Effector CD4-positive, alpha-beta T cell (primary cell): ENCODE measurements at places on chromosomes 3 and 15.

- no peak for DNase-seq
Measured at GRCh38 chr3:99094606-99095005, 193.1 kb upstream of the DCBLD2 start.

DNA sequence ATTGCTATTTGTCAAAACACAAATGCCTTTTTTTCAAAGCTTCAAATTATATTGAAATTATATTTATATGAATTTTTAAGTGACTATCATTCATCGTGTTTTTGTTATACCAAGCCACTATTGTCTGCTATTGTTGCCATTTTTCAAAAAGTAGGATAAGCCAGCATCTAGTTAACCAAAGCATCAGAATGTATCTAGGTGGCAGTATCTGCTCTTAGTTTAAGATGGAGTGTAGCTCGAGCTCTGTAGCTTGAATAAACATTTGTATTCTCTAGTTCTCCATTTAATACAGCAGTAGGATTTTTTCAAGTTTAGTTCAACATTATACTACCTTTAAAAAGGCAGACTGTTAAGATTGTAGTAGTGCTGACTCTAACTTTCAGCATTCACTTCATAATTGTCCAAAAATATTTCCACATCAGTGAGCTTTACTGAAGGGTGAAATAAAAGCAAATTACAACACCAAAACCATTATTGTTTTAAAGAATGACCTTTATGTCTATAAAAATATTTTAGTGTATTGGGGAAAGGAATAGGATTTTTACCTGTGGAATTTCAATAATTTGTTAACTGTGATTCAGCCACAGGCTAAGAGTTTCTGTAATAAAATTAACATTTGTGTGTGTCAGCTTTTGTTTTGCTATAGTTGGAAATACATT lies 19.6 kb upstream of the C15orf61 start:
- DNase-seq: no peak

- DNase-seq: no peak
Measured at GRCh38 chr3:17730318-17730967, 12.0 kb downstream of the TBC1D5 start.

DNA sequence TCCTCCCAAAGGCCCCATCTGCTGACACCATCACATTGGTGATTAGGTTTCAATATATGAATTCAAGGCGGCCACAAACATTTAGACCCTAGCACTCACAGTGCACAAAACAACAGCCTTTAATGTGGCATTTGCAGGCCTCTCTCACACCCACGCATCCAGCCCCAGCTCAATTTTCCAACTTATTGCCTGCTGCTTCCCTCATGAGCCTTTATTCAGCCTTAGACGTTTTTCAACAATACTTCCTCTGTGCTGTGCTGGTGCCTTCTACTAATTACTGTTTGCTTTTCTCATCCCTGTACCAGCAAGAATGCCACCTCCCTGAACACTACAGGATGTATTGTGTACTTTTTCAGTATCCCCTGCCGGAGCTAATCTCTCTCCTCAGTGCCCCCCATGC lies 334.6 kb downstream of the GABRB3 start:
- no peak for DNase-seq

DNA sequence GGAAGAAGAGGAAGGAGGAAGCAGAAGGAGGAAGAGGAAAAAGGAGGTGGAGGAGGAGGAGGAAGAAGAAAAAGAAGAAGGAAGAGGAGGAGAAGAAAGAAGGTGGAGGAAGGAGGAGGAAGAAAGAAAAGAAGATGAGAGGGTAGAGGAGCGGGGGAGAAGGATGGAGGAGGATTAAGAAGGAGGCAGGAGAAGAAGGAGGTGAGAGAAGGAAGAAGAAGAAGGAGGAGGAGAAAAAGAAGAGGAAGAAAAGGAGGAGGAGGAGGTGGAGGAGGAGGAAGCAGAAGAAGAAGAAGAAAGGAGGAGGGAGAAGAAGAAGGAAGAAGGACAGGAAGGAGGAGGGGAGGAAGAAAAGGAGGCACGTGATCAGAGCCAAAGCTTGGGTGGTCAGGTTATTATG lies 37.3 kb upstream of the PRTG start:
- no peak for DNase-seq

DNA sequence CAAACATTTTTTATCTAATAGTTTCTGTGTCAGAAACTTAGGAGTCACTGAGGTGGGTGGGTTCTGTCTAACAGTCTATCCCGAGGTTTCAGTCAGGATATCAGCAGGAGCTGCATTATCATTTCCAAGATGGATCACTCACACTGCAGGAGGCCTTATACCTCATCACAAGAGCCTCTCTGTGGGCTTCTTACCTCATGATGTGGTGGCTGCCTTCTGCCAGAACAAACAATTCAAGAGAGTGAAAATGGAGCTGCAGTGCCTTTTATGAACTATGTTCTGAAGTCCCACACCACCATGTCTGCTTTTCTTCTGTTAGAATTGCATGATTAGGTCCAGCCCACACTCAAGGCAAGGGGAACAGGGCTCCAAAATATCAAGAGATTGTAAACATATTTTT lies 27.9 kb downstream of the RFX7 start:
- DNase-seq: no peak

DNA sequence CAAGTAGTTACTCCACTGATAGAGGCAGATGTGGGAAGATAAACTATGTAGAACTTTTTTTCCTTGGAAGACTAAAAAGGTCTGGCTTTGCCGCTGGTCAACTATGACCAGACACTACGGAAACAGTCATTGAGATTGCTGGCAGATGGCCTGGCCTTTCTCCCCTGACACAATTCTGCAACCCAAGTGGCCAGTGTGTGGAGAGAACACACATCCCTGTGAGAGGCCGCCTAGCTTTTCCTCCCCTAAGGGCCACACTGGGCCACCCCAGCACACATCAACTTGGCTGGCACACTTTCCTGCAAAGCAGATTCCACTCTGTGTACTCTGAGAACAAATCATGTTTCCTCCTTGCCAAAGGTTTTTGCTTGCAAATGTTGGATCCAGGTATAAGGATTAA lies 10.4 kb upstream of the TJP1 start:
- no peak for DNase-seq

DNA sequence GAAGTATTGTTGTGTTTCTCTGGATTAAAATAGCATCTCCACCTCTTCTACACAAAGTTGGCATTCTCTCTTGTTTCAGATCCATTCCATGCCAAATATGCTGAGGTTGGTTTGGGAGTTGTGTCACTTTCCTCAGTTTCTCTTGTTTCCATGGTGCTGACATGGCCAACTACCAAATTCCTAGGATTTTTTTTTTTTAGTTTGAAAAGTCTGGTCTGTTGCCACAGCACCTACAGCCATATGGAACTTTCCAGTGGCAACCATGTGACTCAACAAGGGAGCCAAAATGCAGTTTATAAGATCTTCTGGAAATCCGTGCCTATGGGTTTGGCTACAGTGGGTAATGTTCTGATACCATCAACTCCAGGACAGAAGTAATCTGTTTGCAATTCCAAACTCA lies 96.0 kb upstream of the CLSTN2 start:
- no peak for DNase-seq
